ENCODE measurements at places on chromosomes 1 and 21.

DNA sequence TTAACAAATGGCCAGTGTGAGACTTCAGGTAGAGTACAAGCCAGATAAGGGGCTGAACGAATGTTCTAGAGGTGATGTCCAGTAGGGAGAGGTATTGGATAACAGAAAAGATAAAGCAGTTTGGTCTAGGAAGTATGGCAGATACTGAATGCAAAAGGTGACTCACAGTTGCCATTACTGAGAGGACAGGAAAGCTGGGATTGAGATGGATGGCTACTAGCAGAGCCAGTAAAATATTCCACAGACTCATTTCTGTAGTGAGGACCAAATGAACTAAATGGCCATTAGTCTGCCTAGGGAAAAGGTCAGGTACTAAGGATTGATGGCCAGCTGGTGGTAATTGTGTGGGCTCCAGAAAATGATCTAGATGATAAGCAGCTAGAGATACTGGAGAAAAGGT is 11.5 kb downstream of the MACO1 start:
- peak; percentile 56 for DNase-seq

GRCh38 chr1:42957880-42958487 is 684 bp downstream of the SLC2A1 start:
- peak; percentile 81 for DNase-seq

DNA sequence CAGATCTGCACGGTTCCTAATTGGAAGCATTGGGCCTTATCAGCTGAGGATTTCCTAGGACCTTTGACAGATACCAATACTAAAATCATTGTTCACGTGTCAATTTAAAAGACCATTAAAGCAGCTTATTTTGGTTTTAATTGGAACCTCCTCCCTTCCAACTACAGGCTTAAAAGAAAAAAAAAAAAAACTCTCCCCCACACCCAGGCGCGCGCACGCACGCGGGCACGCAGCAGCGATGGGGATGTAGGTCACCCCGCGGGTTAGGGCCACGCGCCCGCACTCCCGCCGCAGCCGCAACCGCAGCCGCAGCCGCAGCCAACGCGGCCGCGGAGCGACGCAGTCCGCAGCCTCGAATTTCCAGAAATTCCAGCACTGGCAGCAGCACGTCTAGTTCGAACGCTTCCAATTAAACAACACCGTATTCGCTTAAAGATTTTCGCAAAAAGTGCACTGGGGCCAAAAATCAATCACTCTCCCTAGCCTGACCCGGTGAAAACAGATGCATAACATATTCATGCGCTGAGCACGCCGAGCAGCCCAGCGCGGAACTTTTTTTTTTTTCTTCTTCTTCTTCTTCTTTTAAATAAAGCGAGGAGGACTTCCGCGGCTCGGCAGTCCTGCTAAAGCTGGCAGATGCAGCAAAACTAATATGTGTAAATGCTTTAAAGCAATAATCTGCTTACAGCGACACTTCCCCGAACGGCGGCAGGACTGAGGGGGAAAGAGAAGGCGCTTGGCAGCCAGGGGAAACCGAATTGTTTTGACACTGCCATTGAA is 13.3 kb upstream of the BARHL2 start:
- no peak for DNase-seq

DNA sequence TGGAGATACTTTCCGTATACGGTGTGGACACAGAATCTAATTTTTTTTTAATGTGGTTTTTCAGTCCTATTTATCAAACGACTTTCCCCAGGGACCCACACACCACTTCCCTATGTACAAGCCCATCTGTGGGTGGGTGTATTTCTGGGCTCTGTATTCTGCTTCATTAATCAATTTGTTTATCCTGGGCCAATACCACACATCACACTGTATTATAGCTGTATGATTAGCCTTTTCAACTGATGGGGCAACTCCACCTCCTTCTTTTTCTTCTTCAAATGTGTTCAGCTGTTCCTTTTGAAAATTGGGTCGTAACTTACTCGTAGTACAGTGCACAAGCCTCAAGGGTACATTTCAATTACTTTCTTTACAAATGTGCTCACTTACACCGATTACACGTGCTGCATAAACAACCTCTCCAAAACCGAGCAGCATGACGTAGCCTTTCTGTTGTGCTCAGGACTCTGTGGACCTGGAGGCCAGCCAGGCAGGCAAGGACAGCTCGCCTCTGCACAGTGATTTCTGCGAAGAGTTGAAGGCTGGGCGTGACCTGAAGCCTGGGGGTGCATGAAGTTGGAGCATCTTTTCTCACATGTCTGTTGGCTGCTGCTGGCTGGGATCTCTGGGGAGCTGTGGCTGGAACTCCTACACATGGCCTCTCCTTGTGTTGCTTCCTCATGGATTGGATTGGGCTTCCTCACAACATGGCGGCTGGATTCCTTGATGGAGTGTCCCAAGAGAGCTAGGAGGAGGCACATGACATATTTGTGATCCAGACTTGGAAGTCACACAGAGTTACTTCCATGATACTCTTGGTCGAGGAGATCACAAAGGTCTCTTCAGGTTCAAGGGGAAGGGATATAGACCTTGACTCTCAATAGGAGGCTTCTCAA is 126.5 kb downstream of the CRYAA start:
- no peak for DNase-seq

DNA sequence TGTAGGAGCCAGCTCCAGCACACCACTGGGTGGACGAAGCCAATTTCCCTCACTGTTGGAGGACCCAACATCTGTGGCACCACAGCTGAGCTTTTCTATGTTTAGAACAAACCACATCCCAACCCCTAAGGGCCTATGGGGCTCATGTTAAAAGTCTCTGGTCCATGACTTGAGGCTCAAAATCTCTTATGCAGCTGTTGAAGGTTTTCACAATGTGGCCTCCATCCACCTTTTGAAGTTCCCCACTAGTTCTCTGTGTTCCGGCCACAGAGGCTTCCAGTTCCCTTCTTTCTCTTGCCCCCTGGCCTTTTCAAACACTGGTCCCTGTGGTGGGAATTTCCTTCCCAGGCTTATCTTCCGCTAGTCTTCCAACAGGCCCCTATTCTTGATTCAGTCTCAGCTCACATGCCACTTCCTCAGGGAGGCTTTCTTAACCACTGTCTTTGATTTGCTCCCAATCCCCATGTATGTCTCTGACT is 3.9 kb upstream of the IFNLR1 start:
- DNase-seq: no peak

DNA sequence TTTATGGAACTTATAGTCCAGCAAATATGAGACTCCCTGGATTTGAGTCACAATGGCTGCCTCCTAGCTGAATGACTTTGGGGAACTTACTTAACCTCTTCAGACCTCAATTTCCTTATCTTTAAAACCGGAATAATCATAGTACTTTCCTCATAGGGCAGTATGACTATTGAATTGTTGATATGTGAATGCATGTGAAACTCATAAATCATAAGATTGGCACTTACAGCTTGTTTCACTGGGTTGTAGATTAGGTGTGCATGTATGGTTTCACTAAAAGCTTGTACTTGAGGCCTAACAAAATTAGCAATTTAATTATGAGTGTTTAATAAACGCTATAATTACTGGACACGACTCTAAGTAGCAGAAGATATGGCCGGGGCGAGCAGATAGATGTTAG is 72.5 kb downstream of the ST6GALNAC5 start:
- DNase-seq: no peak

DNA sequence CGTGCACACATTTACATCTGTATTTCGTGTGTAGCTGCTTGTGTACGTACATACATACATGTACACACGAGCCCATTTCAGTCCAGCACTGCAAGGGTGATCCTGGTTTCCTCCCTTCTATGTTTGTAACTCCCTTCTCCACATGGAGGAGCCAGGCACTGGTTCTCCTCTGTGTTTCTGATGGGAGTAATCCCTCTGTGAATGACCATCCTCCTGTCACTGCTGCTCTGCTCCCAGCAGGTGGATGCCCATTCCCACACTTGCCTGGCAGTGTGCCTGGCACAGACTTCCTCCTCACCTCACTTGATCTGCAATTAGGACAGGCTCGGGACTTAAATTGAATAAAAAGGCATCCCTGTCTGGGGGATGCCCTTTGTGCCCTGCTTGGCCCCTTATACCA is 37.1 kb downstream of the TRAPPC10 start:
- no peak for DNase-seq

DNA sequence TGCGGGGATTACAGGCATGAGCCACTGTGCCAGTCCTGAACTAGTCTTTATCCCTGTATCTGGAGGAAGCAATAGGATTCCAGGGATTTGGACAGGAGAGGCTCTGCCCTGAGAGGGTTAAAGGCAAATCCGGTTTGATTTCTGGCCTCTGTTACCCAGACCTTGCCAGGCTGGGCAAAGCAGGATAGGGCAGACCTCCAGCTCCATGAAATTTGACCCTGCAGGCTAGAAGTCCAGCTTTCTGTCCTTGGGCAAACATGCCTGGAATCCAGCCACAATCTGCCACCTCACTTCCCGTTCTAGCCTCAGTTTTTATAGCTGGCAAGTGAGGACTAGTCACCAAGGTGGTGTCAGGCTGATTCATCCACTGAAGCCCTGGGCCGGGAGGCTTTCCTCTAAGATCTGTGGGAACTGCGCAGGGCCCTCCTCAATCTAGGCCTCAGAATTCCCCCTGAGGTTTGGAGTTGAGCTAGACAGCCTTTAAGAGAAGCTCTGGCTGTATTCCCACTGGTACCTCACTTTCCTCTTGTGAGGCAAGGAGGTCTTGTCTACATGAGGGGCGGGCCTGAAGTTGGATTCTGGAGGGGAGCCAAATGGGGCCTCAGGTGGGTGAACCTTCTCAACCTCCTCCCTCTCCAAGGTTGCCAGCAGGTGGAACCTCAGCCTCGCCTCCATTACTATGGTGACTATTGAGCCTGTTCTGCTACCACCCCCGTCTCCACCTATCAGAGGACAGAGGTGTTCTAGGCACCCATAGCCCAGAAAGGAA is 7.0 kb upstream of the P3R3URF start:
- peak; percentile 89 for DNase-seq

- DNase-seq: no peak
Measured at GRCh38 chr1:161723459-161724141, 2.3 kb downstream of the FCRLB start.

- DNase-seq: no peak
Measured at GRCh38 chr1:15173863-15174614, 20.5 kb downstream of the TMEM51 start.

- DNase-seq: peak; percentile 82
Measured at GRCh38 chr1:44842862-44843655, at the start of gene PTCH2. TSS of gene PTCH2 (minus strand) at chr1:44843253. CDS start at chr1:44842932, 321 bp downstream.

DNA sequence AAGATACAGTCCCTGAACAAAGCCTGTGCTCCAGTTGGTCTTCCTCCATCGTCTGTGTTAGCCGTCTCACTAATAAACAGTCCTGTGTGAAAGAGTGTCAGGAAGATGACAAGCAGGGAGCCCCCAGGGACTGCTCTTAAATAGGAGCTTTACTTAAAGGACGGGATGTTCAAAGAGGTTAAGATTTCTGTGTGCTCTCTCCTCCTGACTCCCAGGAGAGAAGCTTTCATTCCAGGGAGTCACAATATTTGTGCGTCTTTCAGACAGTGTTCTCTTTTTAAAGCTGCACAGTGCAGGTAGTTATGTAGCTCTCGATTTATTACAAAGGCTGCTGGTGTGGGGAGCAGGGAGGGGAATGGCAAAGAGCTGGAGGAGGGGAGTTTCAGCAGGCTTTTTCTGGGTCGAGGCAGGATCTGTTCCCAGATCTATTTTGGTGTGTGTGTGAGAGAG is 43.5 kb downstream of the STYXL2 start:
- no peak for DNase-seq

Measured in fibroblast of skin of right biceps (primary cell).